ENCODE measurements at places on chromosomes 16 and 17.

- DNase-seq, result no peak
These were observed 174.3 kb downstream of the MAP2K6 start for GRCh38 chr17:69588827-69589239.

DNA sequence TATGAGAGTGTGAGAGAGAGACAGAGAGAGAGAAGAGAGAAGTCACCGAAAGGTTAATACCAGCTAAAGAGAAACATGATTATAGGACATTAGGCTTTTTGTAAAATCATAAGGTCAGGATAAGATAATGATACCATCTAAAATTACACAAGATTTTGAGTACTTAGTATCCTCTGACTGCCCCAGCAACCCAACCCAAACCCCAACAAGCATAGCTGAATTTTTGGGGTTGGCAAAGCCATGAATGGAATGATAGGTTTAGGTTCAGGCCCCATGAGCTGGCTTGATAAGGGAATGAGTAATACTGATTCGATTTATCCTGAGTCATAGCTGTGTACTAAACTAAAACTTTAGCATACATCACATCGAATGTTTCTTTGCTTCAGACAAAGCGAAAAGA is 259.5 kb downstream of the IRX3 start:
- DNase-seq, result no peak

DNA sequence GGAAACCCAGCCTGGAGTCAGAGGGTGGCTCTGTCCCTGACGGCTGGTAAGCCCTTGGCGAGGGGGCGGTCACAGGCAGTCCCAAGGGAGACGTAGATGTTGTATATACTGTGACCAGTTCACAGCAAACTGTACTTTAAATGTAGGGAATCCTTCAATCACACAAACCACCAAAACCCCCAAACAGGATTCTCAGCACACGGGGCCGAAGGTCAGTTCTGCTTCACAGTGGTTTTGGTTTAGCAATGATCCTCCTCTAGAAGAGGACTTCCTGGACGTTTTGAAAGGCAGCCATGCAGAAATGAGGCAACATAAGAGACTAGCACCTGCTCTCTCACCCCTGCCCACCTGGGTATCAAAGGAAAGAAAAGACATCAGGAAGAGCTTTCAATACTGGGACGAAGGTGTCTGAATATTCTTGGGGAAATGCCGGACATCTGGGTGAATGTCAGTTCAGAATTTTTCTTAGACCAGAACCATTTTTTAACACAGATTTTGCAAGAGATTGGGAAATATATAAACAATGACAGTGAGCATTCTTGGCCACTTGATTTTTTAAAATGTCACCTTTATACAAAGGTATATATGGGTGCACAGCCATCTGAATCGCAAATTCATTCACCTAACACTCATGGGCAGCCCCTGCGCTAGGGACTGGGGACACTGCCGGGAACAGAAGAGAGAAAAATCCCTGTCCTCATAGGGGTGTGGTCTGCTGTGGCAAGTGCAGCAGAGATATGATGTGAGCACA is 74.2 kb downstream of the CRISPLD2 start:
- DNase-seq, result no peak

GRCh38 chr17:69325518-69326376 is 1.2 kb downstream of the ABCA5 start:
- DNase-seq, result no peak

DNA sequence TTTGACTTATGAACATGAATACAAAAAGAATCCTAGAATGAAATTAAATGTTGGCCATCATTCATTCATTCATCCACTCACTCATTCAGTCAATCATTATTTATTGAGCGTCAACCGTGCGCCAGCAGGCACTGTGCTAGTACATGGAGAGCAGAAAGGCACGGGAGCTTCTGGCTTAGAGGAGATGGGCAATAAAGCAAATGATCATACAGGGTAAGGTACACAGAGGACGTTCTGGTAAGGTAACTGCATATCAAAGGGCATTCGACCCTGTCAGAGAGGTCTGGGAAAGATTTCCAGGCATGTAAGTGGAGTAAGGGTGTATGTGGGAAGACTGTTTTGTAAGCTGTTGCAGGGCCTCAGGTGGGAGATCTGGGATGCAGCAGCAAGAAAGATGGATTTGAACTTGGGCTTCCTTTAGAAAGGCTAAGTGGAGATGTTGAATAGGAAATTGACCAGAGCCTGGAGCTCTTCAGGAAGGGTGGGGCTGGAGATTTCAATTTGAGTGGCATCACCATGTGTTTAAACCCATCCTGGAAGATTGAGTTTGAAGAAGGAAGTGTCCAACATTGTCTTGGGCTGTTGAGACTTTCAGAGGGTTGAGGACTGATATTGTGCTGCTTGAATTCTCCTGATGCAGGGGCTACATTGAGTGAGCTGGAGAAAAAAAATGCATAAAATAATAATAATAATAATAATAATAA is 2.8 kb upstream of the MSI2 start:
- no peak for DNase-seq

GRCh38 chr17:56919717-56920116 is 5.9 kb upstream of the TRIM25 start:
- no peak for DNase-seq

DNA sequence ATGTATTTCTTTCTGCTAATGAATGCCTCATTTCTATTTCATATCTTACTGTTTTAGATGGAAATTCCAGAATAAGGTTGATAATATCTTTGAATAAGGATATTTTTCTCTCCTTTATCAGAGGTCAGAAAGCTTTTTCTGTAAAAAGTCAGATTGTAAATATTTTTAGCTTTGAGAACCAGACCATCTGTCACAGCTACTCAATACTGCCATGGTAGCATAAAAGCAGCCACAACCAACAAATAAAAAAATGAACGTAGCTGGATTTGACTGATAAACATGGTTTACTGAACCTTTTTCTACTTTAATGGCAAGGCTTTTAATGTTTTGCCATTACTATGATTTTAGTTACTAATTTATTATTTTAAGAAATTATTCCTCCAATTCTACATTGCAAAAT is 217.4 kb upstream of the COX10 start:
- no peak for DNase-seq

DNA sequence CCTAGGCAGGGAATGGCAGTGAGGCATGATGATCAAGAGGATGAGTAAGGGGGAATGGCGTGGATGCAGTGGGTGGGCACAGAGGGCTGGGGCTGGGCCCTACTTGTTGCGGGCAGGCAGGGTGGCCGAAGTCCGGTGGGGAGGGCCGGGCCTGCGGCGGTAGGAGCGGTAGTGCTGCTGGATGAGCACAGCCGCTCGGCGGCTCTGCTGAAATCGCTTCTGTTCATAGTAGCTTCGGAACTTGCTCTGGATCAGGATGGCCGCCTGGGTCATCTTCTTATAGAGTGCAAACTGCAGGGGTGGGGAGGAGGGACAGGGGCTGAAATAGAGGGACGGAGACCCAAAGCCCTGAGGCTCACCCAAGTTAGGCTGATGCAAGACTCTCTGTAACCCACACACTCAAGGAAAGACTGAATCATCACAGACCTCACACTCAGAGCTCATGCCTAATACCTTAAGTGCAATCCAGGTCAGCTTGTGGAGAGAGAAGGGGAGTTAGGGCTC is 1.5 kb upstream of the SPAG7 start:
- DNase-seq, result no peak

DNA sequence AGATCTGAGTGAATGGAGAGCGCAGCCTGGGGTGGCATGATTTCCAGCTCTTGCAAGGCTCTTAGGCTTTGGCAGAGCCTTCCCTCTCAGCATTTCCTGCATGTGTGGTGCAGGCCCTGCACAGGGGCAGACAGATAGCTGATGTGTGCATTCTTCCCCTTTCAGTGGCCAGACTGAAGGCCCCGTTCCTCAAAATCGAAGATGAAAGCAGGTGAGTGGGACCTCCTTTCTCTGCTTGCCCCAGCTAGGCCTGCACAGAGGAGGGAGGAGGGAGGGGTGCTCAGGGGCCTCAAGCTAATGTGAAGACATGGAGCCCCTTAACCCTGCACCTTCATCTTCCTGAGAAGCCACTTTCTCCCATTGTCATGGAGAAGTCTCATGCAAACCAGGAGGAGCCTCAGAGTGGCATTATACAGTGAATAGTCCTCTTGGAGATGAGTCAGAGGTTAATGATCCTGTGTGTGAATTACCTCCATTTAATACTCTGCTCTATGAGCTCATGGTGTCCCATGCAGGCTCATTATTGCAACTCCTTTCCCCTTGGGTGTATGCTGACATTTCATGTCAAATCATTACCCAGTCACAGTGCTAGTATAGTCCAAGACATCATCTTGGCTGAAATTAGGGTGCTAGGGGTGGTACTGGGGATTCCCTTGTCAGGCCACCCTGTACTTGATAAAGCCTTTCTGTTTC is 20.4 kb upstream of the ADAM11 start:
- DNase-seq, result no peak

GRCh38 chr17:43219001-43219400 is 7.3 kb downstream of the TMEM106A start:
- DNase-seq, result no peak

GRCh38 chr16:87570938-87571867 is 31.1 kb upstream of the JPH3 start:
- DNase-seq, result peak; percentile 15

DNA sequence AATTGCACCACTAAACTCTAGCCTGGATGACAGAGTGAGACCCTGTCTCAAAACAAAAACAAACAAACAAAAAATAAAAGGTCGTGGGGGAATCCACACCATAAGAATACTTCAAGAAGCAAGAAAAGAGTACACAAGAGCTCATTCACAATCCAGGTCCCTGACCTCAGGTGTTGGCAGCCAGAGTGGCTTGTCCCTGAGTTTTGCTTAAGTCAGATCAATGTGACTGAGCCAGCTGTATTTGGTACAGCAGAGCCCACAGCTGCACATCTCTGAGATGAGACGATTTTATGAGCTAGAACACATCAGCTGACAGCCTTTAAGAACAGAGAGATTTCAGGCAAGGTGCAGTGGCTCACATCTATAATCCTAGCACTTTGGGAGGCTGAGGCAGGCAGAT is 22.4 kb downstream of the CACNG1 start:
- DNase-seq, result no peak

GRCh38 chr17:76547183-76547641 is 7.4 kb downstream of the PRCD start:
- DNase-seq, result peak; percentile 83

- no peak for DNase-seq
These were observed 4.1 kb upstream of the FOXF1 start for GRCh38 chr16:86505899-86506864.

DNA sequence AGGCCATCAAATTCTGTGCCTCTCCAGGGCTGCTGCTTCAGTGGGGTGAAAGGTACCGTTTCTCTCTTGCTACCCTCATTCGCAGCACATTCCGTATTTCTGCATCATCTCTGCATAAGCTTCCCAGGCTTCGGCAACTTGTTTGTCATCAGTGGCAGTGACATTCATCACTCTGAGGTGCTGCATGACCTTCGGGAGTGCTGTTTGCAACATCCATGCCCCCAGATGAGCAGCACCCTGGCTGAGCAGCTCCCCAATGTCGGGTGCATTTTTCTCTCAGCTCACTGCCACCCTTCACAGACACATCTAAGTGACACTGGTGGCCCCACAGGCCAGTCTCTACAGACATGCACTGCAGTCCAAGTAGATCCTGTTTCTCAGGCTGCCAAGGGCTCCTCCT is 3.8 kb downstream of the CREBBP start:
- no peak for DNase-seq

DNA sequence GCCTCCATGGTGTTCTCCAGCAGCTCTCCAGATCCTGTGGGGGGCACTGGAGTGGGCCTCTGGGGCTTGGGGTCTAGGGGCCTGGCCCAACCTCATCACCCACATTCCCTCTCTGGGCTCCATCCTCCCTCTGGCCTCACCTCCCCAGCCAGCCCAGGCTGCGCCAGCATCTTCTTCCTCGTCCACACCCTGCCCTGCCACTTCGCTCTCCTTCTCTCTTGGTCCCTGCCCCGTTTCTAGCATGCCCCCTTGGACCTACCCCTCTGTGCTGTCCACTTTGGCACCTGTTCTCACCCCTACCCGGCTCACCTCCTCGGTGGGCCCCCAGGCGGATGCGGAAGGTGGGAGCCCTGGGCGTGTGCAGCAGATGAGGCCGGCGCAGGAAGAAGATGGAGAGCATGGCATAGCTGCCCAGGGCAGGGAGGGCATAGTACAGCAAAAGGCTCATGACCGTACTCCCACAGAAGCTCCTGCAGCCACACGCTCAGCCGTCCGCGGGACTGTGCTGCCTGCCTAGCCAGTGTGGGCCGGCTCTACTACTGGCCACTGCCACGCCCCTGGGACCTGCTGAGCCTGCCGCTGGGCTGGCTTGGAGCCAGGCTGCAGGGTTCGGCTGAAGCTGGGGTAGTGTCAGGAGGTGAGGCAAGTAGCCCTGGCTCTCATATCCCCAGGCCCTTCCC is at the start of gene GDPD3:
TSS of gene GDPD3 (minus strand) at position 507 of the 680 bp plus-strand sequence. CDS start at position 448, 59 bp downstream.
- no peak for DNase-seq

DNA sequence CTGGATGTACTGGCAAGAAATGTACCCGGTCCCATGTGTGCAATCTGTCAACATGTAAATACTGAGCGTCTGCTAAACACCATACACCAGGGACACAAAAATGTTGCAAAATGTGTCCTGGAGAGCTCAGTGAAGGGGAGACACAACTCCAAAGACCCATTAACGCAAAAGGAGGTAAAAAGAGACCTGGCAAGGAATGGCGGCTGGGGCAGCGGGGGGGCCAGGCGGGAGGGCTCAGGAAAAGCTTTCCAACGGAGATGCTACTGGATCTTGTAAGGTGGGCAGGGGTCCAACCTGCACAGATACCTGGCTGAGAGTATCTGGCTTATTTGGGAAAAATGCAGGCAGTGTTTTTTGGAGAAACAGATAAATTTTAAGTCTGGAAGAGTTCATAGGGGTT is 40.7 kb downstream of the ADCY9 start:
- DNase-seq, result no peak

DNA sequence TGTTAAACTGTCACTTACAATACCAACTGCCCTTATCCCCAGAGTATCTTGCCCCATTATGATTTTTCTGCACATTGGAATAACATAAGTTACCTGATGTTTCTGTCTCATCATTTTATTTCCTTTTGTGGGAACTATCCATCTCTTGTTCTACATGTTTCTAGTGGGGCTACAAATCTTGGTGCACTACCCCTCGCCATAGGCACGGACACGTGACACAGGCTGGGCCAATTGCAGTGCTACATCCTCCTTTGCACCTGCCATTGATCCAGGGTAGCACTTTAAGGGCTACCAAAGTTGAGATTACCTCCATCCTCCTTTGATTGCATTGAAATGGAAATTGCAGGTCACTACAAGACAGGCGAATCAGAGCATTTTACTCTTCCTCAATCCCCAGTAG is 14.2 kb upstream of the SYT17 start:
- DNase-seq, result no peak

- no peak for DNase-seq
These were observed 5.2 kb upstream of the RAI1 start for GRCh38 chr17:17675925-17676534.

- peak; percentile 71 for DNase-seq
These were observed 32.1 kb upstream of the PRKCB start for GRCh38 chr16:23803591-23804123.

Data from head of caudate nucleus (tissue), 42 donors.